Stimulated activated CD4-positive, alpha-beta T cell treated with anti-CD3 and anti-CD28 coated beads, Interleukin-2, amount 100 ng/mL, for 4 hours (primary cell): ENCODE measurements at places on chromosomes 7 and 10.

- no peak for DNase-seq
These were observed 57.3 kb upstream of the CAMK2B start for GRCh38 chr7:44382459-44383265.

DNA sequence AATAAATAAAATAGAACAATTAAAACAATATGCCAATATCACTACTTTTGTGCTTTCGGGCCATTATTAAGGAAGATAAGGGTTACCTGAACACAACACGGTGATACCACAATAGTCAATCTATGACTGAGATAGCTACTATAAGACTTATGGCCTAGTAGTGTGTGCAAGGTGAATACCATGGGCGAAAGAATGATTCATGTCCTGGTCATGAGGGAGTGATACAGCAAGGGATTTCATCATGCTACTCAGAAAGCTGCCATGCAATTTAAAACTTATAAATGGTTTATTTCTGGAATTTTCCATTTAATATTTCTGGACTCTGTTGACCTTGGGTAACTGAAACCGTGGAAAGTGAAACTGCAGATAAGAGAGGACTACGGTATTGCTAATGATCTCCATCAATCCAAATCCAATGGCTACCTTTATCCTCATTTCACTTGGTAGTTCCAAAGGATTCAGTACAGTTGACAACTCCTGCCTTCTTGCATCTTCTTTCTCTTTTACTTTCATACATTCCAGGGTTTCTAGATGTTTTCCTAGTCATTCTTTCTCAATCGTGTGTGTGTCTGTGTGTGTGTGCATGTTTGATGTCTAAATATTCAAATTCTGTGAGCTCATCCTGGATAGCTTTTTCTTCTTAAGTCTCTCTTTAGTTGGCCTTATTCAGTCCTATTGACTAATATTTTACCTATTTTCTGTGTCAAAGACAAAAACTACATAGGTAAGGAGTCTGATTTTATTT is 100.5 kb upstream of the MAGI2 start:
- DNase-seq, result no peak

GRCh38 chr10:132847416-132847777 is 61.5 kb upstream of the NKX6-2 start:
- no peak for DNase-seq

DNA sequence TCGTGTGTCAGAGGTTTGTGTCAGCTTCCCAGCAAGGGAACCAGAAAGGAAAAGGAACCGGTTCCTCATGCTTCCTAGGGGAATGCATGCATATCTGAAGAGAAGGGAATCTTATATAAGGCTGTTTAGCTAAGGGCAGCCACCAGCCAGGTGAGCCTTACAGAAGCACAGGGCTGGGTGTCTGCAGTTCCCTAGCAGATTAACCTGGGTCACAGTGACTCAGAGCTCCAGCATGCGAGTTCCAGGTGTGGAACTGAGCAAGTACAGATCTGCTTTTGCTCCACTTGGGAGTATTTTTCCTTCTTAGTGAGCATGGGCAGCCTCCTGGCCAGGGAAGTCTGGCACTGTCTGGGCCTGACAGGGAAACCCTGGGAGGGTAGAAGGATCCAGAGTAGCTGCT is 957 bp upstream of the ANKRD2 start:
- no peak for DNase-seq

DNA sequence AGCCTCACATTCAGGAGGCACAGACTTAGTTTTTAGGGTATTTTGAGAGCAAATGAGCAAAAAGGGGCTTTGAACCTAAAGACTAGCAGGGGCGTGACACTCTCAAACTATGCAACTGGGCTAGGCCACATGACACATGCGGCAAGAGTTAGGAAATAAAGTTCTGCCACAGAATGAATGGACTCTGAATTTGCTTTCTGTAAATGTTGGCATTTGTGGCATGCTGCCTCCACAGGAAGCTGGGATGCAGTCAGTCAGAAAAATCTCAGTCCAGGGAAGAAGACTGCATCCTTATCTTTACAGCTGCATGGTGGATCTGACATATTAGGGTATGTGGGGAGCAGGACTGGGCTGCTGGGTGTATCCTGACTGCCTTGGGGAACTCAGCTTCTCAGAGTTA is 181.0 kb downstream of the COBL start:
- no peak for DNase-seq

- no peak for DNase-seq
These were observed 39.4 kb downstream of the FBXW4 start for GRCh38 chr10:101655570-101655969.
